ENCODE measurements at places on chromosomes 7 and 10.

DNA sequence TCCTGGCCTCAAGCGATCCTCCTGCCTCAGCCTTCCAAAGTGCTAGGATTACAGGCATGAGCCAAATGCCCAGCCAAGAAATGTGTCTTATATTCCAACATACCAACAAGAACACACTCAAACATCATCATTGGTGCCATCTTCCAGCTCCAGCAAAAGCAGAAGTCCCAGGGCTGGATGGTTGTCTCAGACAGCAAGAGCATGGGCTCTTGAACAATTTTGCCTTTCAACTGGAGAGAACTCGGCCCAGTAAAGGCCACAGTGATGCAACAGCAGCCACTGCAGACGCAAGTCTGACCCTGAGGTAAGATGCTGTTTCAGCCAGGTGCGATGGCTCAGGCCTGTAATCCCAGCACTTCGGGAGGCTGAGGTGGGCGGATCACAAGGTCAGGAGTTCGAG, 52.8 kb upstream of the NFE2L3 start:
- no peak for DNase-seq

- no peak for DNase-seq
Measured at GRCh38 chr7:157898261-157898660, 561.5 kb downstream of the DNAJB6 start.

- DNase-seq, result no peak
Measured at GRCh38 chr7:65287023-65287422, 86.6 kb upstream of the ZNF92 start.

DNA sequence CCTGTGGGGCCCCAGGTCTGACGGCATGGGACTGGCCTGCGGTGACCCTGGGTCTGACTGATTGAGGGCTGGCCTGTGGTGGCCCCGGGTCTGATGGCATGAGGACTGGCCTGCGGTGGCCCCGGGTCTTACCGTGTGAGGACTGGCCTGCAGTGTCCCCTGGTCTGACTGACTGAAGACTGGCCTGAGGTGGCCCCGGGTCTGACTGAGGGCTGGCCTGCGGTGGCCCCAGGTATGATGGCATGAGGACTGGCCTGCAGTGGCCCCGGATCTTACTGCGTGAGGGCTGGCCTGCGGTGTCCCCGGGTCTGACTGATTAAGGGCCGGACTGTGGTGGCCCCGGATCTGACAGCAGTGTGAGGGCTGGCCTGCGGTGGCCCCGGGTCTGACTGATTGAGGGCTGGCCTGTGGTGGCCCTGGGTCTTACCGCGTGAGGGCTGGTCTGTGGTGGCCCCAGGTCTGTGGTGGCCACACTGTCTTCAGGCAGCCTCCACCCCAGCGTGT, 10.9 kb downstream of the JAKMIP3 start:
- DNase-seq, result no peak

GRCh38 chr7:44853391-44853790, 5.5 kb upstream of the H2AZ2 start:
- DNase-seq, result no peak

- DNase-seq, result no peak
Measured at GRCh38 chr7:24378871-24379616, 95.1 kb downstream of the NPY start.
